ENCODE measurements at places on chromosomes 13 and 19.
A peak's percentile ranks its signal among the peaks of the same experiment; 100 is the strongest.

DNA sequence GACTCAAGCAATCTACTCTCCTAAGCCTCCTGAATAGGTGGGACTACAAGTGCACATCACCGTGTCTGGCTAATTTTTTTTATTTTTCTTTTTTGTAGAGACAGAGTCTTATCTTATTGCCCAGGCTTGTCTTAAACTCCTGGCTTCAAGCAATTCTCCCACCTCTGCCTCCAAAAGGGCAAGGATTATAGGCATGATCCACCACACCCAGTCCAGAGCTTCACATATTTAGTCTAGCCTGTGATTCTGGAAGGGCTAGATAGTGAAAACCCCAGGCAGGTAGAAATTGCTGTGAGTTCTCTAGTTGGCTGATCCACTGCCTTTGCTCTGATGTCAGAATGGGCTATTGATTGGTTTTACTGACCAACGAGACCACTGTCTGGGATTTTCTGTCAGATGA lies 854.6 kb upstream of the MIR17HG start:
- H3K4me3 ChIP-seq, result no peak overlapping the region
- no peaks in the 10 kb centered on the region for H3K27me3 ChIP-seq
- no peaks in the 10 kb centered on the region for H3K36me3 ChIP-seq
- H3K27ac ChIP-seq, result no peak overlapping the region

- no peak overlapping the region for H3K27ac ChIP-seq
- H3K36me3 ChIP-seq, result no peaks in the 10 kb centered on the region
- H3K4me3 ChIP-seq, result no peak overlapping the region
These were observed 364.2 kb downstream of the IRS2 start for GRCh38 chr13:109422161-109422560.

- H3K27ac ChIP-seq, result peak overlapping the region; percentile 34
- peaks cover 40% of the 10 kb centered on the region for H3K36me3 ChIP-seq
- no peak for DNase-seq
- peaks cover 33% of the 10 kb centered on the region for H3K4me1 ChIP-seq
- H3K27me3 ChIP-seq, result no peaks in the 10 kb centered on the region
- H3K4me3 ChIP-seq, result no peak overlapping the region
These were observed 5.9 kb downstream of the RPL18A start for GRCh38 chr19:17865364-17866311.

- no peak overlapping the region for H3K27ac ChIP-seq
- peaks cover 2% of the 10 kb centered on the region for H3K27me3 ChIP-seq
- H3K36me3 ChIP-seq, result no peaks in the 10 kb centered on the region
- no peak for DNase-seq
- H3K4me3 ChIP-seq, result no peak overlapping the region
- H3K4me1 ChIP-seq, result no peaks in the 10 kb centered on the region
These were observed 27.9 kb upstream of the EDNRB start for GRCh38 chr13:77946522-77946921.

All from activated CD4-positive, alpha-beta memory T cell treated with anti-CD3 and anti-CD28 coated beads, Interleukin-2, amount 10 ng/mL, durations not matched to agents 7 days and 5 days (primary cell).